Pulmonary artery endothelial cell (primary cell): ENCODE measurements at places on chromosomes 7 and 10. TPM values are rescaled to one million over a fixed set of nuclear protein-coding genes. Genes with fewer than 3 reads are reported as not detected.

The IFIT1B gene
- not detected in 2 replicates for total RNA-seq

The ADCY1 gene
- total RNA-seq = 0.26 and 0.32 TPM in 2 replicates

The PLXNA4 gene
- 12.5 and 15.5 TPM in 2 replicates for total RNA-seq

The SPOCK2 gene
- total RNA-seq = 0.18 and 0.20 TPM in 2 replicates

The PGAM2 gene
- 0.14 TPM in 1 of 2 replicates, not detected in the other for total RNA-seq

The LRRC18 gene
- not detected in 2 replicates for total RNA-seq

The AOC1 gene
- not detected in 2 replicates for total RNA-seq

The SNX13 gene
- 26.6 and 29.1 TPM in 2 replicates for total RNA-seq

The HOGA1 gene
- total RNA-seq = 0.18 and 0.53 TPM in 2 replicates

The GATA3 gene
- 0.25 and 0.53 TPM in 2 replicates for total RNA-seq

The ARMC3 gene
- total RNA-seq = not detected in 2 replicates

GRCh38 chr7:141563956-141564623 is 12.9 kb downstream of the AGK start:
- no peak for DNase-seq

DNA sequence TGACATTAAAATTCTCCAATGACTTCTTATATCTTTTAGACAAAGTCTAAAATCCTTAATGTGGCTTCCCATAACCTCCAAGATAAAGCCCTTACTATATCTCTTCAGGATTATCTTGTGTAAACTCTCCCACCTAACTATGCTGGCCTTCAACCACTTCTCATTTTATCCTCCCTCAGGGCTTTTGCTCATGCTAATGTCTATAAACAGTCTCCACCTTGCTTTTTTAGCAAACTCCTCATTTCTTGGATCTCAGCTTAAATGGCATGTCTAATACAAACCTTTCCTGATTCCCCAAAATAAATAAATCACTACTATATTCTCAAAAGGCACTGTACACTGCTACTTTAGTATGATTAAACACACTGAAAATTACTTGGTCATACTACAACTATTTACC is 181.2 kb downstream of the LRRN3 start:
- DNase-seq = no peak

GRCh38 chr10:79555354-79556309 is 4.6 kb downstream of the SFTPA2 start:
- no peak for DNase-seq

DNA sequence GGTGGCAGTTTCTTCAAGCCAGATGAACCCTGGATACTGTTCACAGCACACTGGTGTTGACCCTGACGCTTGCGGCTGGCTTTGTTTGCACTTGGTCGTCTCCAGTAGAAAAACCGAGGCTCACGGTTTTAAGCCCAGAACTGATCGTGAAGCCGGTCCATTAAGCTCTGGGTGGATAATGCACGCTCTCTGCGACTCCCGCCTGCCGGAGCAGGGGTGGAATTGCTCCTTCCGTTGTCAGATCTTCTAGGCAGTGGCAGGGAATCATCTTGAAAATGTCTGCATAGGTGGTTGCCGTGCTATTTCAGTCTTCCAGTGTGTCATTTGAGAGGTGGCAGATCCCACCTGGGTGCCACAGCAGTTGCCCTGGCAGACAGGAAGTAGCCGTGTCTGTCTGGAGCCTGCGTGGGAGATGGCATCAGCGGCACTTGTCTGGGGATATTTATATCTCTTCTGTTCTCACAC is 35.9 kb upstream of the AP5Z1 start:
- no peak for DNase-seq

GRCh38 chr7:39700932-39701331 is 77.6 kb downstream of the RALA start:
- DNase-seq = no peak

DNA sequence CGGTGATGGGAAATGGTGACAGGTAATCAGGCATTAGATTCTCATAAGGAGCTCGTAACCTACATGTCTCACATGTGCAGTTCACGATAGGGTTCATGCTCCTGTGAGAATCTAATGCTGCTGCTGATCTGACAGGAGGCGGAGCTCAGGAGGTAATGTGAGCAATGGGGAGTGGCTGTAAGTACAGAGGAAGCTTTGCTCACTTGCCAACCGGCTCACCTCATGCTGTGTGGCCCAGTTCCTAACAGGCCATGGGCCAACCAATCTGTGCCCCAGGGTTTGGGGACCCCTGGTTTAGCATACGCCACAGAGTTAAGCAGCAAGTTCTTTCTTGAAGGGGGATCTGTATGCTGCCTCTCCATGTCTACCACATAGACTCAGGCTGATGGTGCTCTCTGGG is 133.1 kb downstream of the IQUB start:
- no peak for DNase-seq

- DNase-seq = no peak
Observed at GRCh38 chr10:16527452-16527851, 5.8 kb upstream of the C1QL3 start.

- DNase-seq = no peak
Observed at GRCh38 chr10:4902571-4903011, 60.6 kb upstream of the AKR1C1 start.

GRCh38 chr7:490461-491291 is 29.0 kb downstream of the PDGFA start:
- no peak for DNase-seq

DNA sequence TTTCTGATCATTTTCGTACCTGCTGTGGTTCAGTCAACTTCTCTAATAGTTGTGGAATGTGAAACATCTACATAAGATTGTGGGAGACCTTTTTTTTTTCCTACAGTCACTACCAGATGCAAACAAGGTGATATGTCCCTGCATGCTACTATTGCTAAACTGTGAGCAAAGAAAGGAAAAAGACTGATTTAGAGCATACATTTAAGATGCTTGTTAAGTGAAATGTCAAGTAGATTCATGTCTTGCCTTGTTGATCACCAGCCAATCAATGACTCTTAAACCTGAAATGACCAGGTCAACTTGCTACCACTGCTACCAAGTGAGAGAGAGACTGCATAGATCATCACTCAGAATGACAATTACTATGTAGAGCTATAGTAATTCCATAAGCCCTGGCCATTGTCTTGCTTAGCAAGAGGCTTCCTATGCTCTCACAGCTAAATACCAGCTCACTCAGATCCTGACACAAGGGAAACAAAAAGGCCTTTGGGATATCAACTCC is 84.3 kb upstream of the SKAP2 start:
- DNase-seq = no peak

GRCh38 chr7:71325151-71325550 is 193.2 kb downstream of the GALNT17 start:
- no peak for DNase-seq

GRCh38 chr7:120988591-120989256 is at the start of gene CPED1:
TSS of gene CPED1 (plus strand) at chr7:120988711. CDS start at chr7:120989622, 911 bp downstream.
- no peak for DNase-seq

GRCh38 chr7:134954197-134955082 is 31.9 kb upstream of the AGBL3 start:
- no peak for DNase-seq

DNA sequence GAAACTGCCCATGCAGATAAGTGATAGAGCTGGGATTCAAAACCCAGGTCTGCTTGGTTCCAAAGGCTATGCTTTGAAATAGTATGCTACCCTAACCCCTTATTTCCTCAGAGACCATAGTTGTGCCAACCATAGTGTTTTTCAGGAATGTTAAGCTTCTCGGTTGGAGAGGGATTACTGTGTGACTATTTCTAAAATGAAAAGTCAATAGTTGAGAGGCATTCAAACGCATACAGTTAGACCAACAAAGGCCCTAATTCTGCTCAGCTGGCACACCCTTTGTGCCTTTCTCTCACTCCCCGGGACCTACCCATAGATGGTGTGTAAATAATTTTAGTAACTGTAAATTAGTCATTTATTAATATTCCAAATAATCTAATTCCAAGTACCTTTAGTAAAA is 64.6 kb upstream of the RNF148 start:
- DNase-seq = no peak

DNA sequence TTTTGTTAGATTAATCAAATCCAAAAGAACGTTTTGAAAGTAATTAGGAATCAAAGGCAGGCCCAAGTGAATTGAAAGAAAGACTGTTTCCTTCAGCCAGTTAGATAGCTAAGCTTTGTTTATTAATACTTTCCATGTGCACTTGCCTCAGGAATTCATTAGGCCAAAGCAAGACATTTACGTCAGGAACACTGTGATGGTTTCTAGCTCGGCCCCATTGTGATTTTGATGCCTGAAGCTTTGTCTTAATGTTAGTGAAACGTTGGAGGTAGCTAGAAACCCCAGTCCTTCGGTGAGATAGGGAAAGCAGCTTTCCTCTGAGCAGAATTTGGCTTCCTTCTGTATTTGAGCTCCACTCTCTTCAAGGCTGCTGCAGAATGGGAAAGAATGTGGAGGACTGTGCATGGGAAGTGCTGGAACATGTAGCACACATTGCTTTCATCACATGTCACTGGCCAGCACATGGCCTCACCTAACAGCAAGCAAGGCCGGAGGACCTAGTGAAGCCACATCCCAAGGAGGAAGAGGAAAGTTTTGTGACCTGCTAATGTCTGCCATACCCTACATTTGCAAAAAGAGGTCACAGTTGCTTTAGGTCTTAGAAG is 64.1 kb downstream of the PCGF5 start:
- no peak for DNase-seq
